Caco-2 (cell line): ENCODE measurements at places on chromosomes 5 and 9.

DNA sequence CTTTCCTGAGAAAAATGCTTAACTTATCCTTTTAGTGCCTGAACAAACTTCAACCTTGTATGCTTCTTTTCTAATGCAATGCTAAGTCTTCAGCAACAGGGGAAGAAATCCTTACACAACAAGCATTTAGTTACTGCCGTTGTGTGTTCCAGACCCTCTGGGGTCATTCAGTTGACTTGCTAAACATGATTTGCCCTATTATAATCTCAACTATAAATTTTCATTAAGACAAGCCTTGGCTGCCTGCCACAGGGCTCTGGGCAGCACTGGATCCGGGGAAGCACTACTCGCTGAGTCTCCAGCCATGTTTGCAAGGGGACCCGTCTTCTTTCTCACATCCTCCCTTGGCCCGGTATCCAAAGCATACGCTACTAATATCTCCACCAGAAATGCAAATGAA lies 58.1 kb downstream of the PTCH1 start:
- peak; percentile 4 for DNase-seq

DNA sequence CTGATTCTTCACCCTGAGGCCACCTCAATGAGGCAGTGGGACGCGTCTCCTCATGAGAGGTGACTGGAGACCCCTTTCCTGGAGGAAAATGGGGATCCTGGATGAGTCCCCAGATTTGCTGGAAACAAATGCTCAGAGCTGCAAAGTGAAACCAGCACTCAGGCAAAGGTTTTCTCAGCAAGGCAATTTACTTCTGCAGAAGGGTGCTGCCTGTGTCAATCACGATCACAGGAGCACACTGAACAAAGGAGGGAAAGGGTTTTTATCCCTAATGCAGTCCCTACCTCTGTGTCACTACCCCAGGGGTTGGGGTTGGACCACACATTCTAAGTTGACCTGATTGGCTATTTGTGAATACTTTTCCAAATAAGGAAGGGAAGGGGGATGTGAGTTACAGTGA lies 69.9 kb upstream of the CDK20 start:
- no peak for DNase-seq

DNA sequence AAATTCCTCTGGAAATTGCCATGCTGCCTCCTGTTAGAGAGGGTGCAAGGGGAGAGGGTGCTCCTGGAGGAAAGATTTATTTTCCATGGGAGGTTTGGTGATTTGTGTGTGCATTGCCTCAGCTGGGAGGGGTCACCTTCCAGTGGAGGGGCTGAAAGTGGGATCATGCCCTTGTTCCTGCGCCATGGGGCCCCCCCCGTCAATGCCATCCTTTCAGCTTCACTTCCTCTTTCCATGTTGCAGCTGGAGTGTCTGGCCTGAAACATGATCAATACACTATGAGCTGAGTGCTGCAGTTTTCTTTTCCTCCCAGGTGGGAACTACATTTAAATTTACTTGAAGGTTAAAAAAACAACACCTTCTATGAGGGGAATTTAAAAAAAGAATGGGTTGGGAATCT lies 176.8 kb downstream of the MELK start:
- no peak for DNase-seq

- DNase-seq = no peak
Measured at GRCh38 chr5:168707716-168708695, 128.8 kb upstream of the PANK3 start.

DNA sequence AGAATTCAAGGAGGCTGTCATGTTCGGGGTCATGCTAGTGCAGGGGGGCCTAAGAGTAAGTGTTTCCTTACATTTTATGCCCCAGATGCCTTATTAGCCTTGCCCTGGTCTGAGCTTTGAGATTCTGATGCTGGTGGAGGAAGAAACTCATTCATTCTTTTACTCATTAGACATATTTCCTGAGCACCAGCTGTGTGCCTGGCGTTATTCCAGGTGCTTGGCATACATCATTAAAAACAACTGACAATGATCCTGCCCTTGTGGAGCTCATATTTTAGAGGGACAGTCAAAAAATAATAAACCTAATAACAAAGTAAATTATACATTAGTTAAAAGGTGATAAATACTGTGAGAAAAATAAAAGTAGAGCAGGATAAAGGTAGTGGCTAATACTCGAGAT lies 138.9 kb upstream of the SGCD start:
- DNase-seq = no peak

DNA sequence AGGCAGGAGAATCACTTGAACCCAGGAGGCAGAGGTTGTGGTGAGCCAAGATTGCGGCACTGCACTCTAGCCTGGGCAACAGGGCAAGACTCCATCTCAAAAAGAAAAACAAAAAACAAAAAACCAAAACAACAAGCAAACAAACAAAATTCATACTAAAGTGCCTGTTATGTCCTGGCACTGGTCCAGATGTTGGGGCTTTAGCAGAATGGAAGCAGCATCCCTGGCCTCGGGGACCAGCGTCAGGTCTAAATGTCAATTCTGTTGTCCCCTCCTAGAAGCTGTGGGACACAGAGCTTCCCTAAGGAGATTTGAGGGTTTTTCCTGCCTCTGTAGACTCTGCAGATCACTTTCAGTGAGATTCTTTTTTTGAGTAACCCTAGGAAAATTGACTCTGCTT lies 26.2 kb downstream of the PPARGC1B start:
- no peak for DNase-seq

DNA sequence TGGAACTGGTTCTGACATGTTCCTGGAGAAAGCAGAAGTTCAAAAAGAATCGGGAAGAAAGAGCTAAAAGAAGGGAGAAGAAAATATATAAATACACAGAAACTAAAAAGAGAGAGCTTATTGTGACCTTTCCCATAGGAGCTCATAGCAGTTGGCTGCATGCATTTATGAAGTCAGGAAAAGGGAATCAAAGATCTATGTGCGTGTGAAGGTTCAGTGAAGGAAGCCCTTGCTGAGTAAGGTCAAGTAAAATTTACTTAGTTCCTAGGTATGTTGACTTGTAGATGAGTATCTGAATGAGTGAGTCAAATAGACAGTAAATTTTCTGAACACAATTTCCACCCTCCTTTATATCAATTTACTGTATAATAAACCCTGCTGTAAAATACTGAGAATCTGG lies 632.5 kb downstream of the SLCO4C1 start:
- no peak for DNase-seq

GRCh38 chr9:136220017-136220729 lies 15.2 kb upstream of the LHX3 start:
- DNase-seq = no peak

DNA sequence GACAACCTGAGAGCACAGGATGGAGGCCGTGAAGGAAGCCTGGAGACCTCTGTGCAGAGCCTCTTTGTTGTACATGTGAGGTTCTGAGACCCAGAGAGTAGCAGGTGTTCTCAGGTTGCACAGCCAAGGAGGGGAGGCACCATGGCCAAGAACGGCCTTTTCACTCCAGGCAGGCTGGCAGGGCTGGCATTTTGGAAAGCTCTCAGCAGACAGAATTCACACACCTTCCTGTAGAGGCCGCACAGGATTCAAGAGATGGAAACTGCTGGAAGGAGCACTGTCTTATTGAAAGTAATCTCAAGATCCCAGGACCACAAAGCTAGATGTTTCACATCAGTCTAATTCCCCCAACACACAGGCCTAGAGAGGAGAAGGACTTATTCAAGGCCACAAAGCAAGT lies 52.8 kb upstream of the XPA start:
- DNase-seq = no peak

DNA sequence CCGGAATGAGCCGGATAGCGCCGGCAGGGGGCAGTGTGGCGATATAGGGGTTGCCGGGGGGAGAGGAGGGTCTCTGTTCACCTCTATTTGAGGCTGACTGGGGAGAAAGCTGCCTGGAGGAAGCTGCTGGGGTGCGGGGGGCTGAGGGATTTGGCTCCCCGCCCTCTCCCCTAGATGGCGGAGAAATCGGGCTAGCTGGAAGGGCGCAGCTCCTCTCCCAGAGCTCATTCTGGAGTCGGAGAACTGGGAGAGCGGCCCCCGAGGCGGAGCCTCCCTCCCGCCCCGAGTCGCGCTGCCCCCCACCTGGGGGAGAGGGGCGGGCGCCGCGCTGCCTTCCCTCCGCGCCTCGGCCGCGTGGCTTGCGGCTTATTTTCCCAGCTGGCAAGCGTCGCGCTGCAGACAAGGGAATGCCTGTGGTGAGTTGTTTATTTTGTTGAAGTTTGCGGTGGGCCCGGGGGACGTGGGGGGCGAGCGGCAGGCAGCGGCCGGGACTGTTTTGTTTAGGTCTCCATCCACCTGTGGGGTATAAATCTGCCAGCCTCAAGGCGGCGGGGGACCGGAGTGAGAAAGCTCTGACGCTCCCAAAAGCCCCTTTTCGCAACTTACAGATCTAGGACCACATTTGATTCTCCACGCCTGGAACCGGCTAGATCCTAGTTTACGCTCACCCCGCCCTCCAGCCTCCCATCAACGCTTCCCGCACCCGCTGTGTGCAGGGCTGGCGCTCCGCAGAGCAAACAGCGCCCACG lies 4.1 kb upstream of the RGMB start:
- no peak for DNase-seq

- no peak for DNase-seq
Measured at GRCh38 chr5:99900302-99900852, 634.8 kb upstream of the FAM174A start.

- DNase-seq = no peak
Measured at GRCh38 chr9:37512437-37512836, 26.7 kb downstream of the POLR1E start.

DNA sequence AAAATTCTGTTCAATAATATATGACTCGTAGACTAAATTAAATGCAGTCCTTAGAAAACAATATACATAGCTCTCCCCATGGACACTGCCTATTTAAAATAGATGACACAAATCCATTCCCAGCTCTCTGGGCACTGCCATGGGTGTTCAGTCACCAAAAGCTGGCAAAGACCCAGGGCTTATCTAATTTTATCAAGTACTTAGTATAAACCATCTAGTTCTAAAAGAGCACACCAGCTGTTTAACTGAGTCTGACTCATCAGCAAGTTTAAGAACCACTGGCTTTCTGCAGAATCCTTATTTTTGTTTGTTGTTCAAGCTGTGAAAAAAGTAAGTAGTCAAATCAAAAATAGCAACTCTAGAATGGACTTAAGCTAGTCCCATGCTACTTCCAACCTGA lies 107.6 kb downstream of the PLPP1 start:
- DNase-seq = no peak
